ENCODE measurements at places on chromosomes 16 and 17.

GRCh38 chr16:66639091-66639885 is 34.8 kb downstream of the CMTM3 start:
- DNase-seq = no peak

- no peak for DNase-seq
Observed at GRCh38 chr17:77942112-77942988, 16.2 kb upstream of the TNRC6C start.

GRCh38 chr16:74837056-74837455 is 62.4 kb upstream of the FA2H start:
- DNase-seq = no peak

DNA sequence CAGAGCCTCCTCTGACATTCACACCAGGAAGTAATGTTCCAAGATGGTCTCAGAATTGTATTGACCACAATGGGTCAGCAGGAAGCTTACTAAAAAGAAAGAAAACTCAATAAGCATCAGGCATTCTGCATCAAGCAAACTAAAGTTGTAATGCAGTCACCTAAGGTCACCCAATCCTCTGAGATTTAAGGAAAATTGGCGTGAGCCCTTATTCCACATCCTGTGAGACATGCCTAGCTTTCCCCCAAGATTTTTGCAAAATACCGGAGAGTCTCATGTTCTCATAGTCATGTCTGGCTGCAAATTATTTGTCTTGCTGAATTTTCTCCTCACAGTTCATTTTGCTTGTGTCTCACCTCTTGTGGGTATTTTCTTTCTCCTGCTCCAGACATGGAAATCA is 417.1 kb upstream of the SOX9 start:
- DNase-seq = no peak

DNA sequence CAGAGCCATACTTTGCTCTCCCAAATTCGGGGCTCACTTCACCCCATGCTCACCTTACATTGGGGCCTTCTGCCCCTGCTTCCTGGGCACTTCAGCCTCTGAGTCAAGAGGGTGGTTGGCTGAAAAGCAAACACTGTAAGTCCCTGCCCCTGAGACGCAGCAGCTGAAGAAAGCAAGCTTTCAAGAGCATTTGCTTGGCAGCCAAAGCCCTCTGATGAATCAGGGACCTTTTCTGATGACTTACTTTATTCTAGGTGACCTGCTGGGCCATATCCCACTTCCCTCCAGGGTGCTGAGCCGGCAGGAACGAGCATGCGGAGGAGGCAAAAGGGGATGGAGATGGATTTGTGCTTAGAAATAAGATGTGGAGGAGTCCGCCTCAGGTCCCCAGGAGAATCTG is 147.0 kb upstream of the TNRC6C start:
- DNase-seq = no peak

GRCh38 chr17:56867948-56868376 is 34.0 kb downstream of the DGKE start:
- DNase-seq = no peak

DNA sequence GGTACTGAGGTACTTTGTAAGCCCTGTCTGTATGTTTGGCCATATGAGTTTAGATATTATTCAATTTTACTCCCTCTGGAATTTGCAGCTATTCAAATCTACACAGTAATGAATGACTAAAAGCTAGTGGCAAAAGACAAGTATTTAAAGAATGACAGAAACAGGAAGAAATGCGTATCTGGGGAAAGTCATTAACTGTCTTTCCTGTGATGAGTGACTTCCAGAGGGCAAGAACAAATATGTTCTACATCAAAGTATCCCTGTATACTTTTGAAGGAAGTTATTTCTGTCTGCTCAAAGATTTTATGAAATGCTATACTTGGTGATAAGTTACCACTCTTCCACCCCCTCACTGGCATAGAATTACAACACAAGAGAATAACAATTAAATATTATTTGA is 489.3 kb upstream of the SOX9 start:
- no peak for DNase-seq

- no peak for DNase-seq
Observed at GRCh38 chr17:2396568-2397246, 4.2 kb downstream of the MNT start.

DNA sequence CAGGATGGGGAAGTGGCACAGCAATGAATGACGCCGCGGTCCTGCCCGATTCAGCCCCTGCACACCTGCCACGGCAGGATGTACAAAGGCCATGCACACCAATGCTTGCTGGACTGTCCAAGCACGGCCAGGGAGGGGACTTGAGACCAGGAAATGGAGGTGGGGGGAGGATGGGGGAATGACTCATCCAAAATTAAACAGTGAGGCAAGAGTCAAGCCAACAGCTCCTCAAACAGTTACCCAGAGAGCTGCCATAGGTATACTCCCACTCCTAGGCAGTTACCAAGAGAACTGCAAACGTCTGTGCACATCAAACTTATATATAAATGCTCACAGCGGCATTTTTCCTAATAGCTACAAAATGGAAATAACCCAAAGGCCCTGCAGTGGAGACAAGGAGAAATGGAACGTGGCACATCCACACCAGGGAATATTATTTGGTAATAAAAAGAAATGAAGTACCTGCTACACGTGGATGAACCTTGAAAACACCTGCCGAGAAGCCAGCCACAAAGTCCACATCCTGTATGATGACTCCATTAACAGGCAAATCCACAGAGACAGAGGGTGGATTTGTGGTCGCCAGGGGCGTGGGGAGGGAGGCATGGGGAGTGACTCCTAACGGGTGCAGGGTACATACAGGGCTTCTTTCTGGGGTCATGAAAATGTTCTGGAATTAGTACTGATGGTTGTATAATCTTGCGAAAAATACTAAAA is 54.1 kb downstream of the VAC14 start:
- DNase-seq = no peak

DNA sequence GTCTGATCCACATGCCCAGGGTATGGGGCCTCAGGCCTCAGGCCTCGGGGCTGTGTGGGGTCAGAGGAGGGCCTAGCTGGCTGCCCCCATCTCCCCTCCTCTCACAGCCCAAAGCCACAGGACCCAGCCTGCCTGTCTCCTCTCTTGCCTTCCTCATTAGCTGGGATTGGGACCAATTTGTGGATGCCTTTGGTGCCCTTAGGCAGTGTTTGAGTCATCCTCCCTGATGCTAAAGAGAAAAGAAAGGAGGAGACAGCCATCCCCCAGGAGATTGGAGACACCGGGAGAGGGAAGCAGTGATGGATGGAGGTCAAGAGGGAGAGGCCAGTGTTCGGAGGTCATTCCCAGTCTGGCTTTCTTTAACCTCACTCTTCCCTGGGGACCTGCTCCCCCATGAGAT is 23.3 kb upstream of the NOG start:
- DNase-seq = no peak

GRCh38 chr16:83136924-83137323 is 510.2 kb downstream of the CDH13 start:
- DNase-seq = no peak

All from NCI-H1930 (cell line).